ENCODE measurements at places on chromosomes 1 and 21.

- DNase-seq: no peak
These were observed 162.8 kb downstream of the ATP6V1G3 start for GRCh38 chr1:198377702-198378101.

DNA sequence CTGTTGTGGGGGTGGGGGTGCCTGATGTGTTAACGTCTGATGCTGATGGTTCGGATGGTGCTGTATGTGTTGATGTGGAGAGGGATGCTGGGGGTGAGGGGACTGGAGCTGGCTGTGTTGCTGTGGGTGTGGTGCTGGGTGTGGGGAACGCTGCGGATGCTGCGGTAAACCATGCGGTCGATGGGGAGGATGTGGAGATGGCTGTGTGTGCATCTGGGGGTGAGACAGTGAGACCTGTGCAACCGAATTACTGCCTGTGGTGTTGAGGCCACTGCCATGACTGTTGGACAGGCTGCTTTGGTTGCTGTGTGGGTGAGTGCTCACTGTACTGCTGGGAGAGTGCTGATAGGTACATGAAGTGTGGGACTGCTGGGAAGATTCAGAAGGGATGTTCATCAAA lies 26.8 kb upstream of the GUCA2A start:
- DNase-seq: no peak

- peak; percentile 35 for DNase-seq
These were observed 287.9 kb downstream of the LTN1 start for GRCh38 chr21:28704746-28705145.

DNA sequence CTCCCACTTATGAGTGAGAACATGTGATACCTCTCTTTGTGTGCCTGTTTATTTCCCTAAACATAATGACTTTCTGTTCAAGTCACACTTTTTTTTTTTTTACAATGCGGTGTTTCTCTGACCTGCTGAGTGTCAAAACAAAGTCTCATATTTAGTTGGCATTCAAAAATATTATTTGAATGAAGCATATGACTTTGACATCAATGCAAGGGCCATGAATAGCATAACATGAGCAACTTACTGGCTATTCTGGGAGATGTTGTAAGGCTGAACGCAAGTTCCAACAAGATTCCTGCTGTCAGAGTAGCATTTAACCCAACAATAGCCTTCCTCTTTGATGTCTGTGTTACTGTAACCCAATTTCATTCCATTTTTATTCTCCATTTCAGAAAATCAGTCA lies 2.0 kb upstream of the KRTAP19-1 start:
- DNase-seq: no peak

Measured in foreskin fibroblast (primary cell).